RKO (cell line): ENCODE measurements at places on chromosomes 4 and X.

DNA sequence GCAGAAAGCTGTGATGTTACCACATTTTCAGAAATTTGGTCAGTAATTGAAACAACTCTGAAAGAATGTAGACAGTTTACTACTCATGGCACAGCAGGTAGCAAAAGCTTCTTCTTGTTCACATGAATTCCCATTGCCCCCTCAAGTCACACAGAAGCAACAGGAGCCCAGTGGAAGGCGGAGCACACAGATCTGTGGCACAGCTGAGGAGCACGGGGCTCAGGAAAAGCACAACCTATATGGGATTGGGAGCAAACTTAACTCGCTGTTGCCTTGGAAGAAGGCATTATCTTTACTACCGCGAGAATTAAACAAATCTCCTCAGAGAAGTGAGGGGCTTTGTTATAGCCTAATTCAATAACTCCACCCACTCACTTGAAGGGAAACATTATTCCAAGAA lies 358.5 kb downstream of the SPOCK3 start:
- DNase-seq = no peak

GRCh38 chr4:61200916-61201526 lies 895 bp downstream of the ADGRL3 start:
- no peak for DNase-seq

- DNase-seq = no peak
These were observed 48.5 kb downstream of the TLL1 start for GRCh38 chr4:165921546-165921945.

GRCh38 chrX:39758791-39759525 lies 338.8 kb downstream of the BCOR start:
- DNase-seq = no peak

DNA sequence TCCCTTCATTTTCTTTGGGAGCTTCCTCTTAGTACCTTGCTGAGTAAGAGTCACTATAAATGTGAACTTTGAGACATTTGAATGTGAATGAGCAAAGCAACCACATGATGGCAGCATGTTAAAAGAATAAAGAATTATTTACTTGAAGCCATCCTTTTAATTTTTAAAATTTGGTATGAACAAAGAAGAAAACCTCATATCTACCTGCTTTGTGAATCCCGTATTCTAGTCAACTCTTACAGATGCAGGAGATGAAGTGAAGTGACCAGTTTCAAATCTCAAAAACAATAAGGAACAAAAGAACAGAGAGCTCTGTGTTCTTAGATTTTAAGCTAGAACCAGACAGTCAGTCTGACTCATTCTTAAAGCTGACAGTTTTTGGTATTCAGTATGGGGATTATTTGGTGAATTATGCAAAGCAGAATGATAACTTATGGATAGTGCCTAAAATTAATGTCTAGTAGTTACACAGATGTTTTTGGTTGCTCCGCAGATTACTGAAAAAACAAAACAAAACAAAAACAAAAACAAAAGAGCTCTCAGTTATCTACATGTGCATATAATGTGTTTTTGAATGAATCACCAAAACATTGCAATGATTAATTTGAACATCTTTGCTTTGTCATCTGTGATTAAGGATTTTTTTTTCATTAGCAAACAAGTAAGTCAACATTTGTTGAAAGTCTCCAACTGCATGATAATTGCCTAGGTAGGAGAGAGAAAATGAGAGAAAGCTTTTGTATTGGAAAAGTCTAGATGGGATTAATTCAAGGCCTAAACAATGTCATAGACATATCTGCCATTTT lies 48.2 kb upstream of the H2AZ1 start:
- DNase-seq = peak; percentile 66

DNA sequence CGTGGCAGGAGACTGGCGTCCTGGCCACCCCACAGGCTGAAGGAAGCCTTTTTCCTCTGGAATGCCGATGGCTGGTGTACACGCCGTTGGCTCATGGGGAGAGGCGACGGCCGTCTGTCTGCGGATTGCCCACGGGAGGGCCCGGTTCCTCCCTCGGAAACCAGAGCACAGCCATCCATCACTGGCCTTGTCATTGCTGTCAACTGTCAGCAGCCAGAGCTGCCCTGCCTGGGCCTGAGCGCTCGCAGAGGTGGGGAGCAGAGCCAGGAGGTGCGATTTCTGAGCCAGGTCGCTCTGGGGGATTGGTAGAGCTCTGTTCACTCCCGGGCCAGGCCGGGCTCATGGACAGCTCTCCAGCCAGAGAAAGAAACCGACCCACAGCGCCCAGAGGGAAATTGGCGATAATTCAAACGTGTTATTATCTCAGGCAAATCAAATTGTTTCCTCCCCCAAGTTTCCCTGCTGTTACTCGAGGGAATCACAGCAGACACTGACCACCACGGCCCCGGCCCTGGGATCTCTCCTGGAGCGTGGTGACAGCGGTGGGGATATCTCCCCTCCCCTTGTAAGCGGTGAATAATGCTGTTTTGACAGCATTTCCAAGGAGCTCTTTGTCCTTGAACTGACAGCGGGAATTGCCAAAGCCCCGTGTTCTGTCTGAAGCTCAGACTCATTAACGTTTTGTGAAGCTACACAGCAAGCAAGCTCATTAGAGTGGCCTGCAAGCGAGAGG lies 220.9 kb upstream of the PSAPL1 start:
- DNase-seq = no peak

DNA sequence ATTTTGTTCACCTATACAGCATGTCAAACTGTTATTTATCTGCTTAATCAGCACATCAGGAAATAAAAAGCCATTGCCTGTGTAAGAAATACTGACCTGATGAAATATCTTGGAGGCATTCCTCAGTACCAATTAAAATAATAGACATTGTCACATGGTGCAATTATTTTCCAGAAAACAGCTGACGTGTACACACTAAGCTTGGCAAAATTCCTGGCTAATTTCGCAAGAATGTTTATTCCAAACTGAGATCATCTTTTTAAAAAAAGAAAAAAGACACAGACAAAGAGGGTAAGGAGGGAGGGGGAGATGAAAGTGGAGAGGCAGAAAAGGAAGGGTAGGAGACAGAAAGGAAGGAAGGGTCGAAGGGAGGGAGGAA lies 61.9 kb upstream of the NFKB1 start:
- peak; percentile 16 for DNase-seq

DNA sequence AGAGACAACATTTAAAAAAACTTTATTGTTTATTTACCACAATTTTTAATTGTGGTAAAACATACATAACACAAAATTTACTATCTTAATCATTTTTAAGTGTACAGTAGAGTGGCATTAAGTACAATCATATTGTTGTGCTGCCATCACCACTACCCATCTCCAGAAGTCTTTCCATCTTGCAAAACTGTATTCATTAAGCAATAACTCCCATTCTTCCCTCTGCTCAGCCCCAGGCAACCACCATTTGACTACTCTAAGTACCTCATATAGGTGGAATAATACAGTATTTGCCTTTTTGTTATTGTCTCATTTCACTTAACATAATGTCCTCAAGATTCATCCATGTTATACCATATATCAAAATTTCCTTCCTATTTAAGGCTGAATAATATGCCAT lies 12.8 kb upstream of the FAM47E start:
- no peak for DNase-seq

DNA sequence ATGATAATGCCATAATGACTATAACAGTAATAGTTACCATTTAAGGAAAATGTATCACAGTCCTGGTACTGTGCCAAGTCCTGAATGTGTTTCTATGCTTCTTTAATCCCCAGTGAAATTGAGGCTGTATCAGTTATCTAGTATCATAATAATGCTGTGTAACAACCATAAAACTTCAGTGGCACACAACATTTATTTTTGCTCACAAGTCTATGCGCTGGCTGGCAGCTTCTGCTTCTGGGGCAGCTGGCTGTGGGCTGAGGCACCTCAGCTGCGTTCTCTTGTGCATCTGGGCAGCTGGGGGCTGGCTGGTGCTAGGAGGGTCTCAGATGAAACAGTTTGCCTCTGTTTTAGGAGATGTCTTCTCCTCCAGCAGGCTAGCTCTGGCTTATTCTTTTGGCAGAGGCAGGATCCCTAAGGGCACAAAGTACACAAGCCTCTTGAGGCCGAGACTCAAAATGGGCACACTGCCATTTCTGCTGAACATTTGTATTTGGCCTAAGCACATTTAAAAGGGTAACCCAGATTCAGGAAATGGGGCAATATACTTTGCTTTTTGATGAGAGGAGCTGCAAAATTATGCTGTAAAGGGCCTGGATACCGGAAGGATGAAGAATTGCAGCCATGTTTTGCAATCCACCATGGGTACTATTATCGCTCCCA lies 62.6 kb upstream of the DHX15 start:
- no peak for DNase-seq

DNA sequence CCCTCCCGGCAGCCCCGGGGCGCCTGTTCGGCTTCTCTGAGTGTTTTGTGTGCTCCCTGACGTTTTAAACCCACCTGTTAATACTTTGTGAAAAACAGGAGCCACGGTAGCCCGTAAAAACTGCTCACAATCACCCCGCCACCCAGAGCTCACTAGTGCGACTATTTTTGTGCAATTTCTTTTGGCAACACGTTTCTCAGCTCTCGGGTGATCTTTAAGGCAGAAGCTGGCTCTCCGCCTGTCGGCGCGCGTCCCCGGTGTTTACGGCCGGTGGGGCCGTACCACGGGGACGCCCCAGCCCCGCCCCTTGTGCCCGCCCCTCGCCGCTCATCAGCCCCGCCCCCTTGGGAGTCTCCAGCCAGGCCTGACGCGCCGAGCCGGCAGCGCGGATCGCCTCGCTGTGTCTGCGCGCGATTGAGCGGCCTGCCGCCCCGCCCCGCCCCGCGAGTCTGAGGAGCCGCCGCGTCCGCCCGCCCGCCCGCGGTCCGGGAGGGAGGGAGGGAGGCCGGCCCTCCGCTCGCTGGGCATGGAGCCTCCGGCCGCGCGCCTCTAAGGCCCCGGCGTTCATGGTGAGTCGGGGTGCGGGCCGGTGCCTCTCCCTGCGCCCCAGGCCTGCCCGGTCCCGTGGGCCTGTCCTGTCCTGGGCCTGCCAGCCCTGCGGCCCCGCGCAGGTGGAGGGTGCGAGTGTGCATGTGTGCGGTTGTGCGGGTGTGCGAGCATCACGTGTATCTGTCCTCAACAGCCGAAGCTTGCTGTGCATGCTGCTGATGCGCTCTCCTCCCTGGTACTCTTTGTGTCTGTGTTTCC lies 56.2 kb upstream of the TADA2B start:
- DNase-seq = peak; percentile 91

DNA sequence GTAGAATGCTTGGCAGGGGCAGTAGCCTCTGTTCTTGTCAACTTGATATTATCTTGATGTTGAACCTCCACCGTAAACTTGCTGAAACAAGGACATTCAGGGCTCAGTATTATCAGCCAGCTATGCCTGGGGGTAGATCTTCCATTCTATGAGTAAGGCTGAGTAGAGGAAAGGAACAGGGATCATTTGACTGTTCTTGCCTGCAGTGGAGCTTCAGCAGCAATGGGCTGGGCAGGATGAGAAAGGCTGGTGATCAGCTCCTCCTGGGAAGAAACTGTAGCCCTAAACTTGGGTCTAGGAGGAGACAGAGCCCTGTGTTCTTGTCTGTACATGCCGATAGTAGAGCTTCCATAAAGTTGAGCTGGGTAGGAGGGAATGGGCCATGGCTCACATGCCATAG lies 127.2 kb downstream of the CCSER1 start:
- no peak for DNase-seq

- DNase-seq = peak; percentile 79
These were observed 96.0 kb upstream of the RAB40AL start for GRCh38 chrX:102840871-102841705.

DNA sequence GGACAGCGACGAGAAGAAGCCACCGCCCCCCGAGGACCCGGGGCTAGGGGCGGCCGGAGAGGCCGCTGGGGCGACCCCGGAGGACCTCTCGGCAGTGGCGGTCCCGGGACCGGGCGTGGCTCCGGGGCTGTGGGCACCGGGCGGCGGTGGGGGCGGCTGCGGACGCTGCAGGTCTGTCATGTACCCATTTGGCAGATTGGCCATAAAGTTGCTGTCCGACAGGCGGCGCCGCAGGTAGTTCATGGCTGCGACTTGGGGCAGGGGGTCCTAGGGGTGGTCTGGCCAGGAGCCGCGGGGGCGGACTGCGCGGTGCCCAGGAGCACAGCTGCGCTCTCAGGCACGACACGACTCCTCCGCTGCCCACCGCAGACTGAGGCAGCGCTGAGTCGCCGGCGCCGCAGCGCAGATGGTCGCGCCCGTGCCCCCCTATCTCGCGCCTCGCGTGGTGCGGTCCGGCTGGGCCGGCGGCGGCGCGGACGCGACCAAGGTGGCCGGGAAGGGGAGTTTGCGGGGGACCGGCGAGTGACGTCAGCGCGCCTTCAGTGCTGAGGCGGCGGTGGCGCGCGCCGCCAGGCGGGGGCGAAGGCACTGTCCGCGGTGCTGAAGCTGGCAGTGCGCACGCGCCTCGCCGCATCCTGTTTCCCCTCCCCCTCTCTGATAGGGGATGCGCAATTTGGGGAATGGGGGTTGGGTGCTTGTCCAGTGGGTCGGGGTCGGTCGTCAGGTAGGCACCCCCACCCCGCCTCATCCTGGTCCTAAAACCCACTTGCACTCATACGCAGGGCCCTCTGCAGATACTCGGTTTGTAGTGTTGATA lies at the start of gene SYN1:
TSS of gene SYN1 (minus strand) at position 372 of the 817 bp plus-strand sequence. CDS start at position 243, 129 bp downstream.
- no peak for DNase-seq

DNA sequence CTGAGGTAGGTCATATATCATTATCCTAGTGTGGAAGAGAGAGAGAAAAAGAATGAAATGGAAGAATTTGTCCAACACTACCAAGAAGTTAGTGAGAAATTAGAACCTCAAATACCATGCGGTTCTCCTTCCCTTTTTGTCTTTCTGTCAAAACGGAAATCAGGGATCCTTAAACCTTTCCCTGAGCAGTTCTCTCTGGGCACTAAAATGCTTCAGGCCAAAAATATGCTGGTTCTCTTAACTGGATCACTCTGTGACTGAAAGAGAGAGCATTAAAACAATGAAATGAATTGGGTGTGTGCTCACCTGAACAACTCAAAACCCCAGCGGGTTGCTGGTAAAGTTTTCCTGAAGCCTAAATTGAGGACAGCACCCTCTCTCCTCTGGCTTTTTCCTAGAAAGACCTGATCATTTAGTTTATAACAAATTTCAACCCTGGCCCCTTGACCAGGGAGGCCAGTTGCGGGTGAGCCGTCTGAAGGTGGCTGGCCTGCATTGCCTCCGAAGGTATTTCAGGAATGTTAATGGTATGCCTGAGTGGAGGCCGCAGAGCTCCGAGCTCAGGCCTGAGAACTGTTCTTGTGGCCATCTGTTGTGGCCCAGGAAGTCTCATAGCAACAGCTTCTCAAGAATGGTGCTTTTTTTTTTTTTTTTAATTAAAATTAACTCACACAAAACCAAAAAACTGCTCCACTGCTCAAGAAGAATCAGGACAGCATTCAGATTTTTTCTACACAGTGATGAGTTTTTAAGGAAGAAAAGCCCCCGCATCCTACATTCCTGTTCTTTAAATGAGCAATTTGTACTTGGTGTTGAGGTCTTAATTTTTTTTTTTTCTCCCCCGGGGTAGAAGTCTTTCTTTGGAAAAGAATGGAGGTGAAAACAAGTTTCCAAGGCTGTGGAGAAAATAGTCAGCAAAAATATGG lies 155.1 kb downstream of the SHROOM3 start:
- no peak for DNase-seq

- DNase-seq = no peak
These were observed 95.1 kb downstream of the RASL11B start for GRCh38 chr4:52957220-52957686.

DNA sequence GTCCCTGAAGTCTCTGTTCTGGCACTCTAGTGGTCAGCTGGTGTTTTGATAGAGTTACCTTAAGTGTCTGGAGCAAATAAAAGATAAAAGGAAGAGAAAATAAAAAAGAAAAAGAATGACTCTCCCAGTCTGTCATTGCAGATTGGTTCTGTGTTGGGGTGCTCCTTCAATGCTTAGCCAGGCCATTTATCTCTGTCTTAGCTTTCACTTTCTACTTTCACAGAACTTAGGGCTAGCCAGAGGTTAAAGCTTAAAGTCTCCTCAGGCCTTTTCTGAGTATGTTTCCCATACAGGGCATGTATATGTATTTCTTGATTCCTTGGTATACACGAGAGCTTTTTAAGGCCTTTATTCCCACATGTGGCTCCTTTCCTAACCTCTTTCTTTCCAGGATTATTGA lies 83.1 kb upstream of the TEX13D start:
- DNase-seq = no peak
